ENCODE measurements at places on chromosomes 5 and 9.

DNA sequence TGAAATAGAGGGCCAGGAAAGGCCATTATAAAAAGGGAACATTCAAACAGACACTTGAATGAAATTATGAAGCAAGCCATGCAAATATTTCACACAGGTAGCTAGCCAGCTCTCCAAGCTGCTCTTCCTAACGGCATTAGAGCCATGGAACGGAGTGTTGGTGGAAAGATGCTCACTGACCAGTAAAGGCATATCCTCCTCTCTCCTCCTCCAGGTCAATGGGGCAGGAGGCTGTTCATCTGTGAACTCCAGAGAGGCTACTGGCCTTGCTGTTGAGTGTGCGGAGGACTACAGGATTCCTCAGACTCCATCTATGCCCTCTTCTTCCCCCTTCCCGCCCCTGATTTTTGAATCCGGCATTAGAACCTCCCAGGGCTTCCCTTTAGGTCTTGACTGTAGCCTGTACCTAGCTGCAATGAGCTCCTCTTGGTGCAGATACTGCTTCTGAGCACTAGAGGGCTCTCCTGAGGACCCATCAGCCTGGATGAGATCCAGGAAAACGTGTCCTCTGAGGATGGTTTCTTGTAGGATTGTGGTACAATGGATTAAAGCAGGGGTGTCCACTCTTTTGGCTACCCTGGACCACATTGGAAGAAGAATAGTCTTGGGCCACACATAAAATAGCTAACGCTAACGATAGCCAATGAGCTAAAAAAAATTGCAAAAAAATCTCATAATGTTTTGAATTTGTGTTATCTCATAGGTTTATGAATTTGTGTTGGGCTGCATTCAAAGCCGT, 162.2 kb downstream of the SREK1 start:
- DNase-seq: no peak

DNA sequence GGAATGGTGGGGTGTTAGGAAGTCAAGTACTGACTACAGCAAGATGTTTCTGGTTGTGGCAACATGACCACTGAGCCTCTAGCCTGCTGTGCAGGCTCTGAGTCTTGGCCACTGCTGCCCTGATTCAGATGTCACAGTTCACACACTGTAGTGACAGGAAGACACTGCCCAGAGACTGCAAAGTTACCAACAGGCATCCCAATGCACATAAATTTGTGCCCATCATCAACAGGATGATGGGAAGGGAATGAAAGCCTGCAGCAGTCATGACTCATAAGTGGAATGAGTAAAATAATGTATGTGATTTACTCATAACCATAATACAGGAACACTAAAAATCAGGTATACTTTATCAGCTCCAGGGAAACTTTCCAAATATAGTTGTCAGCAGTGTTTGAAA, 251.6 kb upstream of the HAPLN1 start:
- no peak for DNase-seq

DNA sequence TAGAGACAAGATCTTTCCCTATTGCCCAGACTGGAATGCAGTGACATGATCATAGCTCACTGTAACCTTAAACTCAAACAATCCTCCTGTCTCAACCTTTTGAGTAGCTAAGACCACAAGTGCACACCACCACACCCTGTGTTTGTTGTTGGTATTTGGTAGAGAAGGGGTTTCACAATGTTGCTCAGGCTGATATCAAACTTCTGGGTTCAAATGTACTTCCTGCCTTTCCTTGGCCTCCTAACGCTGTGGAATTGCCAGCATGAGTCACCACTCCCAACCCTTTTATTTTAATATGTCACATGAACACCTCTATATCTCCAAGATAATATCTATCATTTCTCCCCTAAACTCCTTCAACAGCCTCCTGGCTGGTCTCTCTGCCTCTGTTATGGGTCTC, 719.0 kb downstream of the PTPRD start:
- no peak for DNase-seq

DNA sequence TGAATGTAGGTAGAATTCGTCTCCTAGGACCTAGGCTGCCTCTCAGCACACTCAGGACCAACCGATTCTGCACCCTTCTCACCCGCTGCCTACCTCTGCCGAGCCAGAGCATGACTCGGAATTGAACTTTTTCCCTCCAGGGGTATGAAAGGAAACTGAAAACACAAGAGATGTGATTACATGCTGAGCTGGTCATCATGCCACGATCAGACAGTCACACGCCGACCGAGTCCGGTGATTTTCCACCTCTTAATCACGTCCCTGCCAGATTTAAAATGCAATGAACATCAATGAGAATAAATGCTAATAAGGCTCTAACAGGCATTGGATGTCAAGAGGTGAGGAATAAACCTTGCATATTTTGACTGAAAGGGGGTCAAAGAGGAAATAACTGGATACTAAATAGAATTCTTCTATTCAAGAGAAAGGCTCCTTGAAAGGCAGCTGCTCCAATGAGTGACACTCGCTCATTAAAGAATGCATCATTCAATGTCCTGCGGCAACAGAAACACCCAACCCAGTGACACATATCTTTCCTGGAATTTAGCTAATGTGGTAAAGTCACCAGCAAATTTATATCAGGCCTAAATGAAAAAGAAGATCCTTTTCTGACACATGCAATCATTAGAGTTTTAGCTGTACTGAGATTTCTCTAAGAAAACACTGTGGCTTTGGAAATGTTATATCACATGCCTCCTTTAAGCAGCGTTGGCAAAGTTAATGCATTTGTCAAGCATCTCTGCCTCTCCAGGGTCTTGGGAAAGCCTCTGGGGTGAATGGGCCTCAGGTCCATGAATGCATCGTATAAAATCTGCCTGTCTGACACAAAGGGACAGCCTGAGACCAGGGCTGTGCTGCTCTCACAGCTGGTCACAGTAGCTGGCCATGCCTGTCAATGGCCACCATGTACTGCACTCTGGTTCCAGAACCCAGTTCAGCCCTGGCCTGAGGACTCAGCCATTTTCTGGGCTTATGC, 128.7 kb downstream of the SPOCK1 start:
- no peak for DNase-seq

DNA sequence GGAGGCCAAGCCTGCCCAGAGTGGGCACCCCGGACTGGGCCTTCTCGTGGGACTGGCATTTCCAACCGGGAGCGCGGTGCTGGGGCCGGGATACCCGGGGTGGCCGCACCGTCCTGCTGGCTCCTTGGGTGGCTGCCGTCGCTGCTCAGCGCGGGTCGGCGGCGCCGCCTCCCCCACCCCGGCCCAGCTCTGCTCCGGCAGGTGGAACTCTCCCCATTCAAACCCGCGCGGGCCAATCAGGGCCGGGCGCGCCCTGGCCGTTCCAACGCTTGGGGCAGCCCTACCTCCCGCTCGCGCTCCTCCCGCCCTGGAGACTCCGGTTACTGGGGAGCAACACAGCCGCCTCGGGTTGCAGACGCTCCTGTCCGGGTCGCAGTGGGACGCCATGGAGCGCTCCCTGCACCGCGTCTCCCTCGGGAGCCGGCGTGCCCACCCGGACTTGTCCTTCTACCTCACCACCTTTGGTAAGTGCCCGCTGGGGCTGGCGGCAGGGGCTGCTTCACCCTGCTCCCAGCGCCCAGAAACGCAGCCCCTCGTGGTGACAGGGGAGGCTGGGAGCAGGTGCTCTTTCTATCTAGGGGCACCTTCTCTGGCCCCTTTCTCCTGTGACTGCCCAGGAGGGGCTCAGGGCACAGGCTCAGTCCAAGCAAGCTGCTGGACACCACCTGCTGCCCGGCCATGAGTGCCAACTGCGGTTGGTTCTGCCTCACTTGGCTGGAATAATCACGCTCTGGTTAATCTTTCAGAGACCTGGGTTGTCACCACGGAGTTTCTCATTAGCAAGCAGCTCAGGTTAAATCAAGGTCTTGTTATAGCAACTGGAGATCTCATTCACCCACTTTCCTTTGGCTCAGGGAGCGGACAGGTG, at the start of gene RGS3:
Gene RGS3 (plus strand): TSS at position 310 of the 868 bp plus-strand sequence. CDS start 76 bp downstream, at position 386.
- no peak for DNase-seq

DNA sequence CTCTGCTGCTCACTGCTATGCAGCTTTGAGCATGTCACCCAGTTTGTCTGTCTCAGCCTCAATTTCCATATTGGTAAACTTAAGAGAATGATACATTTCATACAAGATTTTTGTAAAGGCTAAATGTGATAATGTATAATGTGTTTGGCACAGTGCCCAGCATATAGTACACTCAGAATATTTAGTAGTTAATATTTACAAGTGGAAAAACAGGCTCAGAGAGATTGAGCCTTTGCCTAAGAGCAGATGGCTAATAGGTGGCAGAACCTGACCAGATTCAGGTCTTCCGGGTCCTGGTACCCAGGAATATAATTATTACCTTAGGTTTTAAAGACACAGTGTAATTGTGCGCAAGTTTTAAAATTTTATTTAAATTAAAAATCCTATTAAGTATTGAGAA, 46.8 kb upstream of the KIAA1958 start:
- DNase-seq: no peak

GRCh38 chr9:84667571-84668195, 1.8 kb upstream of the NTRK2 start:
- no peak for DNase-seq

DNA sequence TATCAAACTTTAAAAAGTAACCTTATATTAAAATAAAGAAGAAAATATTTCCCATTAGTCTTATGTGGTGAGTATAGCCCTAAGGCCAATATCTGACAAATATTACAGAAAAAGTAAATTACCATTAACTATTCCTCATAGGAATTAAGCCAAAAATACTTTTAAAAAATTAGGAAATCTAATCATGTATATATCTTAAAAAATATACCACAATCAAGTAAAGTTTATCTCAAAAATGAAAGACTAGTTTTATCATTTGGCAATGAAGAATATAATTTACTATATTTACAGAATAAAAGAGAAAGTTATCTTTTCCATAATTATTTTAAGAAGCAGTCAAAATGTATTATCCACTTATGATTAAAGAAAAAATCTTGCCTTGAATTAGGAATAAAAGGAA, 458.8 kb upstream of the ZNF462 start:
- no peak for DNase-seq

- DNase-seq: no peak
These were observed 152.8 kb upstream of the IER5L start for GRCh38 chr9:129330711-129331492.

DNA sequence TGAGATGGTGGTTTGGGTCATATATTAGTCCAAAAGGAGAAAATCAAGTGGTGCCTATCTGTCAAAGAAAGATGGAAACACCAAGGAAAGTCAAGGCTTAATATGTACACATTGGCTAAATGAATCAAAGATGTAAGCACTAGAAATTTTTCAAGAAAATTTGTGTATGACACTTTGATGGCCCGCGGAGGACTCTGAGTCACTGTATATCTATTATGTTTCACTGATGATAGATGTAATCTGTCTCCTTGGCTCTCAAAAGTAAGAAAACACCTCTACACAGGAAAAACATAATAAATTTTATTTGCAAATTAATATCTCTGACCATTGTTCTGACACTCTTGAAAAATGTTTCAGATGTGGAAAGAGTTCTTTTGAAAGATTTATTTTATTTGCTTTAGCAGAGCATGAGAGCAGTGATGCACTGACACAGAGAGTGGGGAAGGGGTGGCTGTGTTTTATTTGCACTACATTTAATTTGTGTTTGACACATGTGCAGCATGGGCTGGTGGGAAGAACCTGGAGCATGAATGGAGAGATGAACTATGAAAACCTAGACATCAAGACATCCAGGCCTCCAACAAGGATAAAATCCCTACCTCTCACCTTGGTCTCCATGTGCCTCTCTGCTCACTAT, 180.8 kb upstream of the GAS1 start:
- DNase-seq: no peak

GRCh38 chr9:120927269-120928014, 846 bp upstream of the TRAF1 start:
- DNase-seq: no peak

DNA sequence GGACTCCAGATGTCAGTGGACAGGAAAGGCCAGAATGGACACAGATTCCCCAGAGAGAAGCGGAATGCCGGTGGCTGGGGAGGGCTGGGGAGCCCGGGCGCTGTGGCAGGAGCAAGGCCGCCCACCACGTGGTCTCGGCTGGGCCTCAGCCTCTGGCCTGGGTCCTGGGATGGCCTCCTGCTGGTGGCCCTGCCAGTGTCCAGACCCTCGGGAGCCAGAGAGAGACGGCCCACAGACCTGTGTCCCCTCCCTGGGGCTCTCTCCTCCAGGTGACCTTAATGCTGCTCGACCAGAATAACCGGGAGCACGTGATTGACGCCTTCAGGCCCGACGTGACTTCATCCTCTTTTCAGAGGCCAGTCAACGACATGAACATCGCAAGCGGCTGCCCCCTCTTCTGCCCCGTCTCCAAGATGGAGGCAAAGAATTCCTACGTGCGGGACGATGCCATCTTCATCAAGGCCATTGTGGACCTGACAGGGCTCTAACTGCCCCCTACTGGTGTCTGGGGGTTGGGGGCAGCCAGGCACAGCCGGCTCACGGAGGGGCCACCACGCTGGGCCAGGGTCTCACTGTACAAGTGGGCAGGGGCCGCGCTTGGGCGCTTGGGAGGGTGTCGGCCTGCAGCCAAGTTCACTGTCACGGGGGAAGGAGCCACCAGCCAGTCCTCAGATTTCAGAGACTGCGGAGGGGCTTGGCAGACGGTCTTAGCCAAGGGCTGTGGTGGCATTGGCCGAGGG, 19.0 kb downstream of the FBXW5 start:
- no peak for DNase-seq
